ENCODE measurements at places on chromosomes 7 and 10. TPM values are rescaled to one million over a fixed set of nuclear protein-coding genes. Genes with fewer than 3 reads are reported as not detected.

- no peak for DNase-seq
These were observed 3.3 kb upstream of the CDCA7L start for GRCh38 chr7:21948887-21949540.

DNA sequence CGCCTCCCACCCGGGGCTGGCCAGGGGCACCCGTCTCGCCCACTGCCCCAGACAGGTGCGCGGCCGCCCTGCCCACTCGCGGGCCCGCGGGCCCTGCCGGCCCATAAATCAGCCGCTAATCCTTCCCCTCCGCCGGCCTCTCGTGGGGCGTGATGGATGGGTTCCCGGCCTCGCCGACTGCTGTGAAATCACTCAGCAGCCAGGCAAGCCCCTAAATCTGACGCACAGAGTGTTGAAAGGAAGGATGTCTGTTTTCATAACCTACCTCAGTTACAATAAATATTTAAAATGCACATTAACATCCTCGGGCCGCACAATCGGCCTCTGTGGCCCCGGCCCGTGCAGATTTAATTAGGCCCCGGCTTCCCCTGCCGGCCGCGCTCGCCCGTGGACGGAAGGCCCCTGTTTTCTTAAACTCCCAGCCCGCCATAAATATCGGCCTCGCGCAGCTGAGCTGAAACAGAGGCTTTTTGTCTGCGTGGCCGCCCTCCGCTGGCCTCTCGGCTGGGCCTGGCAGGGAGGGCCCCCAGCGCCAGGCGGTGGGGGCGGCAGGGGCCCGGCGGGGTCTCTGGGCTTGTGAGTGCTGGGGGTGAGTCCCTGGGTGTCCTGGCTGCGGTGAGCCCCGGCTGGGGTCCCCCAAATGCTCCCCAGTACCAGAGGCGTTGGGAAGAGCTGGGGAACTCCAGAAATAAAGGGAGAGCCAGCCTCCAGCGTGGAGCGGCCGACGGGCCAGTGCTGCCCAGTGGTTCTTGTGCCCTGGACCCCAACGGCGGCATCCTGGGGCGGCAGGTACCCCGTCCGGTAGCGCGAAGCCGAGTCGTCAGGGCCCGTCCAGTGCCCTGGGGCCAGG lies 90.7 kb downstream of the UNCX start:
- DNase-seq: no peak

DNA sequence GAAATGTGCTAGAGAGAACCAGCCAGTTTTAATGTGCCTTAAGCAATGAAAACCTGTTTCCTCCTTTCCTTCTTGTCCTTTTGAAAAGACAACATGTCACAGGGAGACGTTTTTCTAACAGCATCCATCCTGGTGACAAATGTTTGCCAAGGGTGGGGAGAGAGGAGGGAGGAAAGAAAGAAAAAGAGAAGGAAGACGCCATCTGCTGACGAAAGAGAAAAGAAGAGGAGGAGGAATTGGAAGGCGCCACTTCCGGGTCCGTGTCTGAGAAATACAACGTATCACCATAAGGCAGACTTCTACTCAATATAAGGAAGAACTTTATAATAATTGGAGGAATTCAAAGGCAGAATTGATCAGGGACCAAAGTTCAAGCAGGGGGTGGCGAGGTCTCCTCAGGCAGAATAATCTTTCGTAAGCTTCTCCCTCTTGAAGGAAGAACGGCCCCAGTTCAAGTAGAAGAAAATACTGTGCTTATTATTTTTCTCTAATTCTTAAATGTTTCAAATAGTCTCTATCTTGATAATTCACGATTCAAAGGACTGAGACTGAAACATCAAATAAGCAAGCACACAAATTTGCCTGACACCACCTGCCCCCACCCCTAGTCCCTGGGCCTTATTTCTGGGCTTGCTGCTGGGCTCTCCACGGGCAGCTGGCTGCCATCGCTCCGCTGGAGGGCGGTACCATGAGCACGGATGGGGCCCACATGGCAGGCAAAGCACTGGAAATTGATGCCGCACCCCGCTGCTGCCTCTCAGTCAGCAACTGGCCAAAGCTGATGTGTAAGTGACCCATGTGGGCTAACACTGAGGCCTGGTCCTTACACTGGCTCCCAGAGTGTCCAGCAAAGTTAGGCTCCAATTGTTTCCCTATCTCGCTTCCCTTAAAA lies 273.7 kb upstream of the KLF14 start:
- DNase-seq: peak; percentile 89

STRIP2 gene
- total RNA-seq: 86.6 TPM

DNA sequence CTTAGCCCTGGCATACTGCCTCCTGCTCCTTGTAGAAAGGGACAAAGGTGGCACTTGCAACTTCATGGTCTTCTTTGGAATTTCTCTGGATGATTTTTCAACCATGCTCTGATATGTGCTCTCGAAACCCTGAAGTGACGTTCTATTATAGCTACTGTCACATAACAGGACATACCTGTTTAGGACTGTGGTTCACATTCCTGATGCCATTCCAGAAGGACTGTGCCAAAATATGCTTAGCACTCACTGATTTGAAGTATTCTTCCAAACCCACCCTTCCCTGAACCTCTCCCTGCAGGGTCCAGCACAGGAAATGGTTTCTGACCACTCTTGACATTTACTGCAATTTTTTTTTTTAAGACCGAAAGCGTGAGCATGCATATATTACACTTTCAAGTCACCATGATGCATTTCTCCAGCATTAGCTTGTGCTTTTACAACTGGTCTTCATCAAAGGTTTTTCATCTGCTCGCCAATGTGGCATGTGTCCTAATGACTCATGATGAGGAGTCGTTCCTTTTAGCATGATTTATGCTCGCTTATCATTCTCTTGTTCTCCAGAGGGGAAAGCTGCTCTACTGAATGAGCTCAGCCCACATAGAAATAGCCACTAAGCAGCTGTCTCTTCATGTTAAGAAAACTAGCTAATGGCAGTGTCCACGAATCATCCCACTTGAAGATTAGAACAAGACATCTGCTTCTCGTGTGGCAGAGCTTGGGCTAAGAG lies 135.2 kb downstream of the ADAM12 start:
- no peak for DNase-seq

DNA sequence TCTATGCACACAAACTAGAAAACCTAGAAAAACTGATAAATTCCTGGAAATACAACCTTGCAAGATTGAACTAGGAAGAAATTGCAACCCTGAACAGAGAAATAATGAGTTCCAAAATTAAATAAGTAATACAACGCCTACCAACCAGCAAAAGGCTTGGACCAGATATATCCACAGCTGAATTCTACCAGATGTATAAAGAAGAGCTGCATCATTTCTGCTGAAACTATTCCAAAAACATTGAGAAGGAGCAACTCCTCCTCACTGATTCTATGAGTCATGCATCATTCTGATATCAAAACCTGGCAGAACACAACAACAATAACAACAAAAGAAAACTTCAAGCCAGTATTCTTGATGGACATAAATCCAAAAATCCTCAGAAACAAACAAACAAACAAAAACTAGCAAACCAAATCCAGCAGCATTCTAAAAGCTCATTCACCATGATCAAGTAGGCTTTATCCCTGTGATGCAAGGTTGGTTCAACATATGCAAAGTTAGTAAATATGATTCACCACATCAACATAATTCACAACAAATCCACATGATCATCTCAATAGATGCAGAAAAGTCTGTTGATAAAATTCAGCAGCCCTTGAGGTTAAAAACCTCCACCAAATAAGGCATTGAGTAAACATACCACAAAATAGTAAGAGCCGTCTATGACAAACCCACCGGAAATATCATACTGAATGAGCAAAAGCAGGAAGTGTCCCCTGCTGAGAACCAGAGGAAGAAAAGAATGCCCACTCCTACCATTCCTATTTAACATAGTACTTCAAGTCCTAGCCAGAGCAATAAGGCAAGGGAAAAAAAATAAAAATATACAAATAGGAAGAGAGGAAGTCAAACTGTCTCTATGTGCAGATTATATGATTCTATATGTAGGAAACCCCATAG lies 98.2 kb downstream of the PCDH15 start:
- DNase-seq: no peak

DNA sequence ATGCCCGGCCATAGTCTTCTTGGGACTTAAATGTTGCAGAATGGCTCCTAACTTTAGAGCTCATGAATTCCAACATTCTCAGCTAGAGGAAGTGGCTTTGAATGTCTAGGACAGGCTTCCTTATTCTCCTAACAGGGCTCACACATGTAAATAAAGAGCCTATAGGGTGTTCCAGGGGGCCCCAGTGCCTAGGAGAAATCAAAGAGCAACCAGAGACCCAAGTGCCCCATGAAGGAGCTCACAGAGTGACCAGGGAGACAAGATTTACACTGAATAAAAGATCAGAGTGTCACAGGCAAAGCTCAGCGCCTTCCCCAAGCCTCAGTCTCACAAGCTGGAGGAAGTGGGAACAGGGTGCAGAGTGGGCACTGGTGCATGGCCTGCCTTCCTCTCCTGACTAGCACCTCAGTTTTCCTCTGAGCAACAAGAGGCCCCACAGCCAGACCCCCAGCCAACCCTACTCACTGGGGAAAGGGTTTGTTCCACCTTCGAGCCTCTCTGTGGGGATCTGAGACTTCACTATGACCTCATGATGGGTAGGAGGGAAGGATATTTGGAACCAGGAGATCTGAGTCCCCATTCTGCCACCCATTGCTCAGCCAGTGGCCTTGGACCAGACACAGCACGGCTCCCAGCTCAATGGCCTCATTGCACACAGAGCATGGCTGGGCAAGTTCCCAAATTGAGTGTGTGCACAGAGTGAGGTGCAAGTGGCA lies 16.0 kb downstream of the TMEM273 start:
- DNase-seq: no peak

GRCh38 chr10:132321726-132322125 lies 10.3 kb upstream of the LRRC27 start:
- DNase-seq: no peak

SFXN4 gene
- 58.1 TPM for total RNA-seq

GRCh38 chr10:104059364-104059763 lies 26.3 kb downstream of the COL17A1 start:
- DNase-seq: no peak

DNA sequence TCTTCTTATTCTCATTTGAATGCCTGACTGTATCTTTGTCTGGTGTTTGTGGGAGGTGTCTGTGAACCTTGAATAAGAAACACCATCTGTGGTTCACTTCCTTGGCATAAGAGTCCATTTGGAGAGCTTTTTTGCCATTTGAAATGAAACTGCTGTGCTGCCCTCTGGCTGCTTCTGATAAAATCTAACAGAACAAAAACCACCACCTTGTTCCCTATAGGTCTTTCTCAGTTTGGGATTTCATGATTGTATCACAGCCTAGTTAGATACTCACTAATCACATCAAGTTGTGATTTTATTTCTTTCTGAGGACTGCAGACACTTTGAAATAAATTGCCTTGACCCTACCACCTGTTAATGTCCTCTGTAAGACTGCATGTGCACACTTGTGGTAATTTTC lies 102.7 kb upstream of the FAM13C start:
- DNase-seq: no peak

CCDC7 gene
- 13.6 TPM for total RNA-seq

CPN1 gene
- not detected for total RNA-seq

GRCh38 chr7:109997837-109998236 lies 1093.1 kb upstream of the LRRN3 start:
- no peak for DNase-seq

GRCh38 chr10:80526218-80526617 lies 11.5 kb upstream of the SH2D4B start:
- DNase-seq: no peak

- no peak for DNase-seq
These were observed 191.2 kb downstream of the SORCS1 start for GRCh38 chr10:106973288-106973687.

TAS2R4 gene
- total RNA-seq: 1.0 TPM

DNA sequence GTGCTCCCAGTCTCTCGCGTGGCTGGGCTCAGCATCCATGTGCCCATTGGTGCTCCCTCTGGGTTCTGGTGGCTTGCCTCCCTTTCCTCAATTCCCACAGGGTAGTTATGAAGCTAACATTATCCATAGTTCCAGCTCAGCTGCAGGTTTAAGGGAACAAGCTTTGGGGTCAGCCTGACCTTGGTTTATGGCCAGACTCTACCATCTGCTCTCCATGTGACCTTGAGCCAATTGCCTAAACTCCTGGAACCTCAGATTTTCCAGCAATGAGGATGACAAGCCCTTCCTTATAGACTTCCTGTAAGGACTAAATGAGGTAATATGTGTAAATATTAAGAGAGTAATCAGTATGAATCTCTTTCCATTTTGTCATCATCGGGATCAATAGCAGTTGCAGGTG lies 10.1 kb upstream of the SLC29A3 start:
- DNase-seq: no peak

DNA sequence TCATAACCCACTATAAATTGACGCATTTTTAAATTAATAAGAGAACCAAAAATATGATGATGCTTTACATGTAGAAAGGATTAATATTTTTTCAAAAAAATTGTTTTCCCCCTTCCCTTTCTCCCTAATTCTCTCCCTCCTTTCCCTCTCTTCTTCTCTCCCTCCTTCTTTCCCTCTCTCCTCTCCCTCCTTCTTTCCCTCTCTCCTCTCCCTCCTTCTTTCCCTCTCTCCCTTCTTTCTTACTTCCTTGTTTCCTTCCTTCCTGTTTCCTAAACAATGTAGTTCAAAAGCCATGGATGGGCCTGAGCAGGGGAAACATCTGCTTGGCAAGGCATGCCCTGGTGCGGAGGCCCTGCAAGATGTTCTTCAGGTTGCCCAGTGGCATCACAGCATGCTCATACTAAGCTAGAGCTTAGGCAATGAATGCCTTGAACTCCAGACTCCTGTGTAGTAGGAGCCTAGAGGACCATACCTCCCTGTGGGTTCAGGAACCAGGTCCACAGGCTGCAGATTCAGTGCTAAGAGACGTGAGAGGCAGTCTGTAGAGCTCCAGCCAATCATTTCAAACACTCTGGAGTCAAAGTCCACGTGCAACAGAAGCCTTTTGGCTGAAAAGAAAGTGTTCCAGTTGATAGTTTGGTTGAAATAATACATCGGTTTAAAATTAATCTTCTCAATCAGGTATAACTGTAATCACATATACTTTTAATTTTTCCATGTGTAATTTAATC lies 20.1 kb upstream of the MRPS17 start:
- no peak for DNase-seq

GRCh38 chr10:57968328-57969016 lies 299.2 kb downstream of the IPMK start:
- no peak for DNase-seq

SPDYE2 gene
- total RNA-seq: not detected

GRCh38 chr7:1444214-1444924 lies 14.9 kb downstream of the MICALL2 start:
- no peak for DNase-seq

DNA sequence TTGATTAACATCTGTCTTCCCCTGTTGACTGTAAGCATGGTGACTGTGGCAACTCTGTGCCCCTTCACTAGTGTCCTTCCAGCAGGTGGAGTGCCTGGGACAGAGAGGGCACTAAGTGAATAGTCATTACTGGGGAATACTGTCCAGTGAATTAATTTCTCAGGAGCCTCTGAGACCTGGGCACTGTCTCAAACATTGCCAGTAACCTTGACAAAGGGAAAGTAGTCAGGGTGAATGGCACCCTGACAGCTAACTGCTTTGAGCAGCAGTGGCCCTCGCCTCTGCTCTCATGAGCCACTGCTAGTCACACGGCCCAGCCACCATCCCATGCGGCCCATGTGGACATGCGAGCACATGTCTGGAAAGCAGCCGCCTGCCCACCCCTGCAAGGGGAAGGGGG lies 13.1 kb upstream of the GRB10 start:
- no peak for DNase-seq

- DNase-seq: no peak
These were observed 33.3 kb downstream of the PLPP4 start for GRCh38 chr10:120490288-120490687.
